ENCODE measurements at places on chromosomes 3 and 15.

- no peak for DNase-seq
Observed at GRCh38 chr3:125443923-125444322, 68.8 kb upstream of the ZNF148 start.

DNA sequence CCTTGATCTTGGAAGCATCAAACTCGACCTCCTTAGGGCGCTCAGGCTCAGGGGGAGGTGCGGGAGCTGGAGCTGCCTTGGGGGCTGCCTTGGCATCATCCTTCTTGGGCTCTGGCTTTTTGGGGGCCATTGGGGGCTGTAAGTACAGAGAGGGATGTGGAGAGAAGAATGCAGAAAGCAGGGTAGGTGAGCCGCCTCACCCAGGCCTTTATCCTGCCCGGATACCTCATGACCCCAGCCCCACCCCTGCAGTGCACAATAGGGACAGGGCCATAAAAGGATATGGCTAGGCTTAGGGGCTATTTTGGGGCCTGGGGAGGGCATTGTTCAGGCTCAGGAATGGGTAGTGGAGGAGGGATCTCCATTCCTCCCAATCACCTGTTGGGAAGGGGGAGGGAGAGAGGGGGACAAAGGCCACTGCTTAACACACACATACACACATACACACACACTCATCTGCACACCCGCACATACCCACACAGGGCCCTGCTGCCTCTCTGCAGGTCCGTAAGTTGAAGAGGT lies at the start of gene MYL3:
Gene MYL3 (minus strand): TSS at position 184 of the 522 bp plus-strand sequence. CDS start 54 bp downstream, at position 130.
- no peak for DNase-seq

- no peak for DNase-seq
Observed at GRCh38 chr15:33671456-33671855, 296.8 kb upstream of the CHRM5 start.

- DNase-seq: no peak
Observed at GRCh38 chr15:68314563-68314962, 37.0 kb downstream of the FEM1B start.

GRCh38 chr3:29581311-29581710 lies 300.4 kb downstream of the RBMS3 start:
- DNase-seq: no peak

GRCh38 chr15:77479015-77479414 lies 58.3 kb downstream of the HMG20A start:
- DNase-seq: no peak

DNA sequence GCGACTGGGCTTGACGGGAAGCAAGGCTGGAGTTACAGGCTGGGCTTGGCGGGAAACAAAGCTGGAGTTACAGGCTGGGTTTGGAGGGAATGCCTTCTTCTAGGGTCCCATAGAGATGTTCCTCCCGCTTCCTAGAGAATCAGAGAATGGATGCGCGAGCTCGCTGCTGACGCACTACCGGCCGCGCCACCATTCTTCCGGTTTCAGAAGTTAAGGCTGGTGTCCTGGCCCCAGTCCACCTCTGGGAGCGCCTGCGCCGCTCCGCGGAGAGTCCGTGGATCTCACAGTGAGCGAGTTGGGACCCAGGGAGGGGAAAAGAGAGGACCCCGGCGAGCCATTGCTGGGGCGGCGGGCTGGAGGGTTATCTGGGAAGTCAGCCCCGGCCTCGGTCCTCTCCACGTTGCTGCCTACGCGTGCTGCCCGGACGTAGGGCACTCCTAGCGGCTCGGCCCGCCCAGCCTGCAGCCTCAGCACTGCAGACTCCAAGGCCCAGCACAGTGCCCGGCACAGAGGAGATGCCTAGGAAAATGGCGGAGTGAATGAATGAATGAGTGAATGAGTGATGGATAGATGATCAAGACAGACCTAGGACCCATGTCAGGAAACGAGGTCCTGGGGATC lies at the start of gene ZNF502:
Gene ZNF502 (plus strand): TSS at position 206 of the 621 bp plus-strand sequence. CDS start 7,602 bp downstream, outside the sequence.
- no peak for DNase-seq

- no peak for DNase-seq
Observed at GRCh38 chr3:194736277-194736895, 50.7 kb downstream of the FAM43A start.

DNA sequence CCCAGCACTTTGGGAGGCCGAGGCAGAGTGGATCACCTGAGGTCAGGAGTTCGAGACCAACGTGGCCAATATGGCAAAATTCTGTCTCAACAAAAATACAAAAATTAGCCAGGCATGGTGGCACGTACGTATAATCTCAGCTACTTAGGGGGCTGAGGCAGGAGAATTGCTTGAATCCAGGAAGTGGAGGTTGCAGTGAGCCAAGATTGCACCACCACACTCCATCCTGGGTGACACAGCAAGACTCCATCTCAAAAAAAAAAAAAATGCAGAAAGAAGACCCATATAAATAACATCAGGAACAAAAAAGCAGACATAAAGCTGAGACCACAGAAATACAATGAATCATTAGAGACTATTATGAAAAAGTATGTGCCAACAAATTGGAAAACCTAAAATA lies 235.2 kb upstream of the VEPH1 start:
- DNase-seq: no peak

GRCh38 chr3:171348121-171348520 lies 112.1 kb downstream of the TNIK start:
- DNase-seq: no peak

DNA sequence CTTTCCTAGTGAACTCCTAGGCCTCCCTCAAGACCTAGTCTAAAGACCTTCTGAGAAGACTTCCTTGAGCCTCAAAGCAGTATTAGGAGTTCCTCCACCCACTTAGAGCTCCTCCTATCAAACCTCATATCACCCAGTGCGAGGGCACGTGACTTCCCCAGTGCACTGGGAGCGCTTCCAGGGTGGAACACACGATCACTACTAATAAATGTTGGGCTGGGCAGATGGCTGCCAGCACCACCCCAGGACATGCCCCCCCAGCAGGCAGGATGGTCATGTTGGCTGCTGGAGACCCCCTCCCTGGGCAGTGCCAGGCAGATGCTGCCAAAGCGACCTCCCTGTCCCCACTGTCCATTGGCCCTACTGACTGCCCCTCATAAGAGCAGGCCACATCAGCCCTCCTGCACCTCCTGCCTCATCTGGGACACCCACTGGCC lies 8.5 kb upstream of the PLXND1 start:
- DNase-seq: no peak

GRCh38 chr15:97703400-97703799 lies 257.1 kb upstream of the ARRDC4 start:
- no peak for DNase-seq

- DNase-seq: no peak
Observed at GRCh38 chr3:45165497-45166283, 19.5 kb upstream of the CDCP1 start.

DNA sequence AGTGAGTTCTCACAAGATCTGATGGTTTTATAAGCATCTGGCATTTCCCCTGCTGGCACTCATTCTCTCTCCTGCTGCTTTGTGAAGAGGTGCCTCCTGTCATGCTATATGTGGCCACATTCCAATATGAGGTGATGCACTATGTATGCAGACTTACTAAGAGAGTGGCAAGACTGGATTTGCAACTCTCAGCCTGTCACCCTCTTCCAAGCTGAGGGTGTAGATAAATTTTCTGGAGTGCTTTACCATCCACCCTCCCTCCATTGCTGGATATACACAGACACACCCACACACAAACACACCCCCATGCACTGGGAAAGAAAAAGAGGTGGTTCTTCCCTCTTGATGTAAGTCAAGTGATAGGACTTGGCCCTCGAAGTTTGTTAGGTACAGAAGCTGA lies 30.2 kb upstream of the CHMP2B start:
- DNase-seq: no peak

DNA sequence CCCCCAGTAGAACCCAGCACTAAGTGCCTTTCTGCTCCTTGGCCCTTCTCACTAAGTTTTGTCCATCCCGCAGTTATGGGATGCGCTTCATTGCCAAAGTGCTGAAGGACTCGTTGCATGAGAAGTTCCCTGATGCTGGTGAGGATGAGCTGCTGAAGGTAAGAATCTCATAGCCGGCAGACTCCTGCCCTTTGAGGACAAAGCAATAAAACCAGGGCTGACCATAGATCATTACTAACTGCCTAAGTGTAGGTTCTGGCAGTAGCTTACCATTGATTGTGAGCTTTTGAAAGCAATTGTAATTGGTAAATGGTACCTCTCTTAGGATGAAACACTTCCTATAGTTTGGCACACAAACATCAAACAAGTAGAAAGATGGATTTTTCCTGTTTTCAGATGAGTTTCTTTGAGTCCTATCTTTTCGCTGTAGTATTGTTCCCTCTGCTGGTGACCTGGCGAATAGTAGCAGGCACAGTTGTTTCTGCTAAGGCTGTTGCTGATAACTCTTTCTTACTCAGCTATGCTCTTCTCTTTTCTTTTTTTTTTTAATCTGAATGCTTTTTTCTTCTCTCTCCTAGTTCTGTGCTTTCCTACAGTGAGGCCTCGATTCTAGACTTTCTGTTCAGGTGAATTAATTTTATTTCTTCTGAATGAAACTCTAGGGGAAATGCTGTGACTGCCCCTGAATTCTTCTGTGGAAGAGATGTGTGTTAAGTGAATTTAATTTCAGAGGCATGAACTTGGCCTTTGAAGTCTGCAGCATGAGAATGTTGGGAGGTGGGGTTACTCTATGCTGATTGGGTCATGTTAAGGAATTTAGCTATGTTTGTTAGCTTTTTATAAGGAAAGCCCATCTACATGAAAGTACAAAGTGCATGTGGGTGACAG lies 47.4 kb upstream of the CRTC3 start:
- DNase-seq: no peak

DNA sequence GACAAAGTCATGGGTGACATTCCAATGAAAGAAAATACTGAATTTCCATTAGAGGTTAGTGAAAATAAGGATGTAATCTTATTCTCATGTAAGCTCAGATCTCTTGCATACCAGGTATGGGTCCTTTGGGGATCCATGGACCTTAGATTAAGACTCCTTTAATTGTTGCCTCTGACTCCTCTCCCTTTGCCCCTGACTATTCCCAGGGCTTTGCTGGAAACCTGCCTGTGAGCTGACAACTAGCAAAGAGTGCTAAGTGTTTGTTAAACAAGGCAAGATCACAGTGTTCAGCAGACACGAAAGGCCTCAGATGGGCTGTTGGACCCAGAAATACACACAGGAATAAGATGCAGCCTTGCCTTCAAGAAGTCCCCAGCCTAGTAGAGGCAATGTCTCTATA lies 32.1 kb downstream of the ACKR2 start:
- no peak for DNase-seq

Data from NCI-H1417 treated with DMSO at 0.1 percent for 48 hours (cell line).